ENCODE measurements at places on chromosomes 11 and 22.

DNA sequence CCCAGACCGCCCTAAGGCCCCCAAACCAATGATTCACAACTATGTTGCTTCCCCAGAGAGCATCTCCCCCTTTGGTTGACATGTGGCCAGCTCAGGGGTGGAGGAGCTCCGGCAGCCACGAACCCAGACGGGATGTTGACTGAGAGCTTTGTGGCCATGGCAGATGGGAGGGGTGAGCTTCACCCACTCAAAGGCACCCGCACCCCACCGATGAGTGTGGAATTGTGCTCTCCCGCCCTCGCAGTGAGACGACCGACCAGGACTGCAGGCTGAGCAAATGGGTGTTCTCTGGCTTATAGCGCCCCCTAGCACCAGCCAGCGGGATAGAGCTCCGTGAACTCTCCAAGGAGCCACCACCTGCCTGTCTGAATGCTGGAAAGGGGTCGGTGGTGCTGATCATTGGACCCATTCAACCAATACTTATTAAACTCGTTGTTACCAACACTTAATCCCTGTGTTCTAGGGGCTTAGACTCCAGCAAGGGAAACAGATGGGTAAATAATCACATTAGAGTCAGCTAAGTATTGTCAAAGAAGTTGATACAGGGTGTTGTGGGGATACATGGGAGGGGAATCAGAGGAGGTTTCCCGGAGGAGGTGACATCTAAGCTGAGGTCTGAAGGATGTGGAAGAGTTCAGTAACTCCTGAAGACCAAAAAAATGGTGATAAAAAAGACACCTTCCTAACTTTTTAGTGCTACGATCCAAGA is 4.5 kb upstream of the TIMP3 start:
- DNase-seq: no peak

- no peak for DNase-seq
Observed at GRCh38 chr11:78081583-78081982, 1.9 kb upstream of the NDUFC2 start.

GRCh38 chr11:94469416-94469815 is 24.2 kb downstream of the MRE11 start:
- no peak for DNase-seq

DNA sequence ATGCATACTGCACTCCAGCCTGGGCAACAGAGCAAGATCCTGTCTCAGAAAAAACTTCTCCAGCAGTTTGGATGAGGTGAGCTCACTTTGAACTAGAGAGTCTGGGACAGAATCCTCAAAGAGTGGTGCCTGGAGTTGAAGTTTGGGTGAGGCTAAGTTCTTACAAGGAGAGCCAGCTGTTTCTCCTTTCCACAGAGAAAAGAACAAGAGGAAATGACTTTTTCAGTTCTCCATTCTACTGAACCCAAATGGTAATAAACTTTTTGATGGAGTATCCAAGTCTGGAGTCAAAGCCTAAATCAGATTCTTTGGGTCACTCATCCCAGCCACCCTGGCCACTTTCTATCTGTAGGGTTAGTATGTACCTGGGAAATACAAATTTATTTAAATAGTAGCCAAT is 102.7 kb downstream of the TRAF6 start:
- DNase-seq: no peak

DNA sequence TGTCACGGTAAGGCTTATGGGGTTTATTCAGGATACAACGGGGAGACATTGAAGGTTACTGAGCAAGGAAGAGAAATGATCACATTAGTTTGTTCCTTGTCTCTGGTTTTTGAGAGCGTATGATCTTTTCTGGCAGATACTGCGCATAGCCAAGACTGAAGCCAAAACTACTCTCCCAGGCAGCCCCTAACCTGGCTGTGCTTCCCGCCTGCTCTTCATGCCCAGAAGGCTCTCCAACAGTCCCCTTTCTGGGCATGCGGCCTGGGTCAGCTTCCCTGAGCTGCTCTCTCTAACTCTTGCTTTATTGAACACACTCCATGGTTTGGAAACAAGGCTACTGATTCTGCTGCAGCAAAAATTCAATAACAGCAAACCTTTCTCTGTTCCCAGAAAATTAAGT is 306.6 kb downstream of the BUD13 start:
- DNase-seq: no peak

DNA sequence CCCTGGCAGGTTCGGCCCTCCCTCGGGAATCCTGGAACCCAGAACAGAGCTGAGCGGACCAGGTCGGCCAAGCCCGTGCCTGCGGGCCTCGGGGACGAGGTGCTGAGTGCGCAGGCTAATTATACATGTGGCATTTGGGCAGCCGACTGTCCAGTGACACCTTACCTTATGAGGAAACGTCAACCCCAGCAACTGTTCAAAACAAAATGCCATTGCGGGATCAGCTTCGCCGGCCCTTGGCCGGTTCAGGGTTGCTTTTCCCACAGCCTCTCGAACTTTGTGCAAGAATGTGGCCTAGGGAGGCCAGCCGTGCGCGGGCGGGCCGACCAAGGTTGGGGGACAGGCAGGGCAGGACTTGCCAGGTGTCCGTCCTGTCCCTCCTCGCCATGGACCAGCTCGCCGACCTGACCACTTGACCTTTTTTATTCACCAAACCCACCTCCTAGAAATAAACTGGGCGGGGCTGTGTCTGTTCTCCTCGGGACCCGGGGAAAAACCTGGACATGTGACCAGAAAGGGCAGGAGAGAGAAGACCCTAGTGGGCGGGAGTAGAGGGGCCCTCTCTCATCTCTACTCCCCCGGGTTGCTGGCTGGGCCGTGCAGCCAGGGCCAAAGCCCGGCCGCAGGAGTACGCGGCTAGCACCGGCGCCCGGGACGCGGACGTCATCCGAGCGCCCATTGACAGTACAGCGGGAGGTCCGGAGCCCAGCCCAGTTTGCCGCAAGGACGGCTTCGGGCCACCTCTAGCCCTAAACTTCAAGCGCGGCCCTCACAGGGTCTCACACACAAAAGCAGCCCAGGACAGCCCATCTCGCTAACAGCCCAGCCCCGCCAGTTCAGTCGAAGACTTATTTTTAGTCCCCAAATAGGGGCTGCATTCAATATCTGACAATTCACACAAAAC is 134.3 kb upstream of the C11orf58 start:
- no peak for DNase-seq

GRCh38 chr11:78549624-78550409 is 24.8 kb downstream of the NARS2 start:
- no peak for DNase-seq

GRCh38 chr11:72001285-72001684 is 2.6 kb downstream of the IL18BP start:
- DNase-seq: no peak

- DNase-seq: no peak
Observed at GRCh38 chr11:78790784-78791183, 216.1 kb upstream of the NARS2 start.

DNA sequence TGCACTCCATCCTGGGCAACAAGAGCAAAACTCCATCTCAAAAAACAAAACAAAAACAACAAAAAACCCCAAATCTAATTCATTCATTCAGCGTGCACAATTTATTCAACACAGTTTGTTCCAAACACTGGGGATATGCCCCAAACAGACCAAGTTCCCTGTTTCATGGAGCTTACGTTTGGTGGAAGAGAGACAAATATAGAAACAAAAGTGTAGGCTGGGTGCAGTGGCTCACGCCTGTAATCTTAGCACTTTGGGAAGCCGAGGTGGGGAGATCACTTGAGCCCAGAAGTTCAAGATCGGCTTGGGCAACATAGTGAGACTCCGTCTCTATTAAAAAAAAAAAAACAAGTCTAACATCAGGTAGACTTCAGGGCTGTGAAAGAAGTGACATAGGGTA is 52.4 kb downstream of the PTPRJ start:
- DNase-seq: no peak

DNA sequence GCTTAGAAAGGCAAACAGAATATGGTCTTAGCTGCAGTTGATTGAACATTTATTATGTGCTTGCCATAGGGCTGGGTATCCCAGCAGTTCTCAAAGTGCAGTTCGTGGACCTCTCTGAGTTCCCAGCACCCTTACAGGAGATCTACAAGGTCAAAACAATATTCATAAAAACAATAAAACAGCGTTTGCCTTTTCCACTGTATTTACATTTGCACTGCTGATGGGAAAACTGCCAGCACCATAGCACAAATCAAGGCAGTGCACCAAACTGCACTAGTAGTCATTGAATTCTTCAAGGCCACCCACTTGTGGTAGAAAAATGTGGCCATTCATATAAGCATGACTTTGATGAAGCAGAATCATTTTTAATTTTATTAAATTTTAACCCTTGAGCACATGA is 128.1 kb downstream of the CCDC34 start:
- DNase-seq: no peak

GRCh38 chr11:2293984-2294925 is 7.5 kb downstream of the C11orf21 start:
- no peak for DNase-seq

- DNase-seq: no peak
Observed at GRCh38 chr11:57202281-57202680, 20.5 kb downstream of the LRRC55 start.

- DNase-seq: no peak
Observed at GRCh38 chr22:36814801-36815200, 2.0 kb downstream of the PVALB start.

DNA sequence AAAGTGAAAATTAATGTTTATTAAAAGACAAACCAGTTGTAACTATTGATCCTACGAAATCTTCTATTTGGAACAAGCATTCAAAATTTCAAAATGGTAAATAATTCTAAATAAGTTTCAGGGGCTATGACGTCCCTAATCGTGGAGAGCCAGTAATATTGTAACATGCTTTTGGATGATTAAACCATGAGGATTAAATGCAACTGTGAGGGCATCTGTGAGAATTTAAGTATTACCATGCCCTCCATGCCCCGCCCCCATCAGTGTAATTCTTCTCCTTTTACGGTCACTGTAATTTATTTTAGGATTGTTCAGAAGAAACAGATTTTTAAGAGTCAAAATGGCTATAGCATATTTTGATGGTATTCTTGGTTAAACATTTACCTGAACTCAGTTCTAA is 133.2 kb downstream of the APOL5 start:
- DNase-seq: no peak

GRCh38 chr11:68002575-68002937 is 1.3 kb downstream of the UNC93B1 start:
- DNase-seq: no peak

DNA sequence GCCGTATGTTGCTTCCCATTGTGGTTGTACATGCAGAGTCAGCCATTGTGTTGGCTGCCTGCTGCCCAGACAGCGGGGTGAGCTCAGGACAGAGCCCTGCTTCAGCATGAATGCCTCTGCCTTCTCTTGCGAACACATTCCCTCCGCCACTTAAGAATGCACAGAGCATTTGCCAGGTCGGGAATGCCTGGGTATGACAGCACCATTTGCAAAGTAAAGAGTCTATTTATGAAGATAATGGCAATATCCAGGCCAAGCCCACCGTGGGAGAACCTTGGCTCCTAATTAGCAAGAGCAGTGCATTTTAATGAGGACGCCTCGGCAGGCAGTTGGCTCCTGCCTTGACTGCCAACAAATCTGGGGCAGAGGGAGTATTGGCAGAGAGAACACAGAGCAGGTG is 62.5 kb upstream of the SORL1 start:
- no peak for DNase-seq

DNA sequence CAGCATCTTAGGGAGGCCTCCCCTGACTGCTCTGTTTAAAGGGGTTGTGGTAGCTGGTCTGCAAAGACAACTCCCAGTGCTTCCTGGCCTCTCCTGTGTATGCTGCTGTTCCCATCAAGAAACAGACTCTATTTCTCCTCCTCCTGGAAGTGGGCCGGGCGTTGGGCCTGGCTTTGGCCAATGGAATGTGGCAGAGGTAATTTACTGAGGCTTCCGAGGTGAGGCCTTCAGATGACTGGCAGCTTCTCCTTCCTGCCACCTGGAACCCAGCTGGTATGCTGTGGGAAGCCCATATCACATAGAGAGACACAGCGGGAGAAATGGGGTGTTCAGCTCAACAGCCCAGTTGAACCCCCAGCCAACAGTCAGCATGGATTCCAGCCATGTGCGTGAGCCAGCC is 25.1 kb upstream of the EIF3D start:
- no peak for DNase-seq

- DNase-seq: no peak
Observed at GRCh38 chr11:96051820-96052219, 127.9 kb upstream of the MTMR2 start.

GRCh38 chr11:2205981-2206690 is 34.5 kb upstream of the TH start:
- DNase-seq: no peak

- DNase-seq: no peak
Observed at GRCh38 chr11:83711106-83711527, 424.9 kb upstream of the CCDC90B start.

GRCh38 chr22:45845076-45845487 is 131.9 kb downstream of the WNT7B start:
- DNase-seq: no peak

- no peak for DNase-seq
Observed at GRCh38 chr22:43118953-43119458, 8.5 kb downstream of the BIK start.

DNA sequence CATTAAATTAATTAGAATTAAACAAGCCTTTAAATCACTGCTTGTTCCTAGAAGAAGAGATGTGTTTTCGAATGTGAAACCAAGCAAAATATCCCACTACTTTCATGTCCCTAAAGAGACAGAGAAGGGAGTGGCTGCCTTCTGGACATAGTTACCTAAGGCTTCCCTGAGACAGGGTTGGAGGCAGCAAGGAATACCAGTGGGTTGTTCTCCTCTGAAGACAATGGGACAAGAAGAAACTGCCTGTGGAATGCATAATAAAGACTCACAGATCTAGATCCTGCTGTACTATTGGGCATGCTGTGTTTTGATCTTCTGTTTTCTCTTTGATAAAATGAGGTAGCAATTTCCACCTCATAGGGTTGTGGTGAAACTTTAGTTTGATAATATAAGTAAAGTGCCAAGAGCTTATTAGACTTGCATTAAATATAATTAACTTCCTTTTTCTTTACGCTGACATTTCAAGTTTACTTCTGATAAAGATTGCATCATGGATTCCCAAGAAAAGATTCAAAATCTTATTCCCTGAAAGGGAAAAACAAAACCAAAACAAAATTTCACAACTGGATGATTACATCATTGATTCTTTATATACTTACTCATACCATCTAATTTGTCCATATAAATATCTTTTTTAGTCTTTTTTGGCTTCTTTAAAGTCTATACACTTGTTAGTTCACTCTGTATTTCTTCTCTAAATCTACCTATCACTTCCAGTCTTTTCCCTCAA is 621.3 kb downstream of the ETS1 start:
- no peak for DNase-seq
